ENCODE measurements at places on chromosomes 6 and 20.

DNA sequence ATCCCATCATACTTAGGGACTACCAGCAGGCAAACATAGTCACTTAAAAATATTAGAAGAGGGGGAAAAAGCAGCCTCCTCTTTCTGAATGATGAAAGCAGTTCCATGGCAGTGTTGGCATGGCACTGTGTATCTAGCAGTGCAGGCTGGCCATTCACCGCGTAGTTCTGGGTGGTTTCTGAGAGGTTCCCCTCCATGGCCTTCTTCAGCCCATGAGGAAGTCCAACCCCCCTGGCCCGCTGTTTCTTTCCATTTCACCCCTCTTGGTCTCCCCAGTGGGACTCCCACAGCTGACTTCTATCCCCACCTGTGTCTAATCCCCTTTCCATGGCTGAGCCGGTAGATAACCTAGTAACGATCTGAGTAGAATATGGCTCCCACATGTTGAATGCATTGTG is 17.0 kb downstream of the PPARD start:
- no peak for DNase-seq

GRCh38 chr6:154632119-154632518 is 101.1 kb upstream of the SCAF8 start:
- no peak for DNase-seq

DNA sequence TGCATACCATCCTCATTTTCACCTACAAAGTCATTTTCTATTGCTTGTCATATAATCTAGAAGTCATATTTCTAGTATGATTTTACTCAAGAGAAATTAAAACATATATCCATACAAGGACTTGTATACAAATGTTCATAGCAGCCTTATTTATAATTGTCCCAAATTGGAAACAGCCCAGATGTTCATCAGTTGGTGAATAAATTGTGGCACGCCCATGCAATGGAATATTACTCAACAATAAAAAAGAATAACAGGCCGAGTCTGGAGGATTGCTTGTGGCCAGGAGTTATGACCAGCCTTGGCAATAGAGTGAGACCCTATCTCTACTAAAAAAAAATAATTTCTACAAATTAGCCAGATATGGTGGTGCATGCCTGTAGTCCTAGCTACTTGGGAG is 28.8 kb downstream of the C6orf163 start:
- DNase-seq: no peak

DNA sequence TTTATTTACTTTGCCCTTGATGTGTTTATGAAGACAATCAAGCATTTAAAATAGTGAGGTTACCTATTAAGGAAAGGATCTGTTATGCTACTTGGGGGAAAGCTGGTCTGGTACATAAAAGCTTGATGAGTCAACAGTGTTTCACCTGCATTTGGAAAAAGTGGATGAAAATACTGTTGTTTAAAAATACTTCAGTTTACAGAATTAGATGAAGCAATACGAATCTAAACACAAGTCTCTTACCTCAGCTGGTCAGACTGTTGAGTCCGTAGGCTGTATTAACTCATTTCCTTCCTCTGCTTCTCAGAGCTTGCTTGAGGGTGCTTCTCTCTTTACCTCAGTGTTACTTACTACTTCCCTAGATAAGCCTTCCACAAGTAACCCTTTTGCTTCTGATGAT is 36.1 kb downstream of the NKX2-4 start:
- no peak for DNase-seq

- no peak for DNase-seq
Measured at GRCh38 chr6:90890683-90891330, 303.9 kb upstream of the MAP3K7 start.

GRCh38 chr6:141259091-141259490 is 873.6 kb upstream of the GJE1 start:
- no peak for DNase-seq

DNA sequence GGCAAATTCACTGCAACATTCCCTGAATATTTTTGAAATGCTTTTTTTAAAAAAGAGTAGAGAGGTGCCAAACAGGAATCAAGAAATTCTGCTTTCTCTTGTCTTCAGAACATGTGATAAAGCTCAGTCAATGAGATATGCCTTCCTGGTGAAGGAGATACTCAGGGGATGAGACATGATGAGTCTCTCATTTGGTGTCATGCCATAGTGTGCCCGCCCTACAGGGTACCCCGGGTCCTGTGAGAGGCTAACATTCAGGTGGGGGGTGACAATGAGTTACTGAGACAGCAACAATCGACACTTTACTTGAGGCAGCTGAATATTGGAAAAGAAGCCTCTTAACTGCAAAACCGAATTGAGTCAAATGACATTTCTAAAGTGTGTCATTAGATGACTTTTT is 6.7 kb downstream of the CCR6 start:
- no peak for DNase-seq
